ENCODE measurements at places on chromosomes 7 and 10.

DNA sequence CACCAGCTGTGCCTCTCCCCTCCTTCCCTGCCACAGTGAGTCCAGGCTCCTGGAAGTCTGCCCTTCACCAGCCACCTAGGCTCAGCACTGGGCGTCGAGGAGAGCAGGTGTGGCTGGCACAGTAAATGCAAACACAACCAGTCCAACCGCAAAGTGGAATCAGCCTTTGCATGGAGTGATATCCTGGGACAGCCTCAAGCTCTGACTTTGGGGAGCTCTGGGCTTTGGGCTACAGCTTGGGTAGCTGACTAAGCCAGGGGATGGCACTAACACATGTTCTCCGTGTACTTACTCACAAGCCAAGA is 312.4 kb downstream of the KCNMA1 start:
- no peak for DNase-seq

GRCh38 chr10:101146392-101147251 is 15.5 kb downstream of the TLX1 start:
- no peak for DNase-seq

- DNase-seq: peak; percentile 18
Observed at GRCh38 chr7:144513334-144513733, 109.8 kb upstream of the NOBOX start.

DNA sequence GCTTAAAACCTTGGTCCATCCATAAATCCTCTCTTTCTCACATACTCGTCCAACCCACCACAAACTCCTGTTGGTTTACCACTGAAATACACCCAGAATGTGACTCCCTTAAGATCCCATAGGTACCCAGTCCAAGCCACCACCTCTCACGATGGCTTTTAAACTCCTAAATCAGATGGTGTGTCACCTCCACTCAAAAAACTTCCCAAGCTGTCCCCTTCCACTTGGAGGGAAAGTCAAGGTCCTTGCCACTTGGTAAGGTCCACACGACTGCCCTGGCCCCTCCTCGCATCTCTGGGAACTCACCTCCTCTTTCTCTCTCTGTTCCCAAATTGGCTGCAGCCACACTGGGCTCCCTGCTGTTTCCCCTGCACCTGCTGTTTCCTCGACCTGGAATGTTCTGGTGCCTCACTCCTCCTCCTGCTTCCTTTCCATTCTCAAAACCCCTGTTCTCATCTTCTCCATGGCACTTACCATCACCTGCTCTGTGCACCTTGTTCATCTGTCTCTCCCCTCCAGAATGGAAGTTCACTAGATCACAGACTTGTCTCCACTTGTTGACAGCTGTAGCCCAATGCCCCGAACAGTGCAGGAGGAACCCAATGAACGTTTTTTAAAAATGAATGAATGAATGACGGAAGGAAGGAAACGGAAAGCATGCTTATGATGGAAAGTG is 23.0 kb downstream of the ZFAND2A start:
- DNase-seq: no peak

GRCh38 chr7:20107582-20107981 is 109.6 kb downstream of the MACC1 start:
- peak; percentile 31 for DNase-seq

DNA sequence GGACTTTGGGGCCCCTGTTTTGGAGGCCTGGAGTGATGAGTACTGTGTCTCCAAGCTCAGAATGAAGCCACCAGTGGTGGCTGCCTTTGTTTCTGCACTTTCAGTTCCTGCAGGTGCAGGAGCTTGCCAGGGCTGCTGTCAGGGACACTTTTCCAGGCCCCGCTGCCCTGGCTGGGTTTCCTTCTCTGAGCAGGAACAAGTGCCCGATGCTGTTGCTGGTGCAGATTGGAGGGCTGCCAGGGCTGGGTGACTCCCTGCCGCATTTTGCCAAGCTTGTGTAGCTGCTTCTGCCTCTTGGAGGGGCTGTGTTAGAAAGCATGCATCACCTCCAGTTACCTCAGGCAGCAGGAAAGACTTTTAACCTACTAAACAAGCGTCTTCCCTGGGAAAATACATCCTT is 211.1 kb downstream of the MGMT start:
- no peak for DNase-seq

GRCh38 chr10:118569241-118569881 is 26.1 kb downstream of the PRLHR start:
- peak; percentile 18 for DNase-seq

DNA sequence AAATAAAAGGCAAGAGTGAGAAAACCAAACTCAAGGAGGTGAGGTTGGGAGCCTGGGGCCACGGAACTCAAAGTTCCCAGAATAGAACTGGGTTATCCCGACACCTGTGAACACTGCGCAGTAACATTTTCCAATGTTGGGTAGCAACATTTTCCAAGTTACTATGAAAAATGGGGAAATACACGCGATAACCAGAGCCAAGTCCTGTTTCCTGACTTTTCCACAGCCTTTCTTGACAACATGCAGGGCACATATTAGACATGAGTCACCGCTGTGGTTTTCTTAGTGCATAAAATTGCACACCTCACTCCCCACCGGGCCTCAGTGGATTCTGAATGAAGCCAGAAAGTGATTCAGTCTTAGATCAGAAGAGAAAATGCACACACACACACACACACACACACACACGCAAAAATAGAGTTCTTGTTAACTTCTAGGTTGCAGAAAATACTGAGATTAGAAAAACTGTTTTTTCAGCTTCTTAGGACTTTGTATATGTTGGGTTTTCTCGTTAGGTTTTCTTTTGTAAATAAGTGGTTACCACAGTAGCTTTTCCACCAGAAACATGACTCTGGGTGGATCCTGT is 70.0 kb downstream of the CAMK1D start:
- DNase-seq: peak; percentile 99

DNA sequence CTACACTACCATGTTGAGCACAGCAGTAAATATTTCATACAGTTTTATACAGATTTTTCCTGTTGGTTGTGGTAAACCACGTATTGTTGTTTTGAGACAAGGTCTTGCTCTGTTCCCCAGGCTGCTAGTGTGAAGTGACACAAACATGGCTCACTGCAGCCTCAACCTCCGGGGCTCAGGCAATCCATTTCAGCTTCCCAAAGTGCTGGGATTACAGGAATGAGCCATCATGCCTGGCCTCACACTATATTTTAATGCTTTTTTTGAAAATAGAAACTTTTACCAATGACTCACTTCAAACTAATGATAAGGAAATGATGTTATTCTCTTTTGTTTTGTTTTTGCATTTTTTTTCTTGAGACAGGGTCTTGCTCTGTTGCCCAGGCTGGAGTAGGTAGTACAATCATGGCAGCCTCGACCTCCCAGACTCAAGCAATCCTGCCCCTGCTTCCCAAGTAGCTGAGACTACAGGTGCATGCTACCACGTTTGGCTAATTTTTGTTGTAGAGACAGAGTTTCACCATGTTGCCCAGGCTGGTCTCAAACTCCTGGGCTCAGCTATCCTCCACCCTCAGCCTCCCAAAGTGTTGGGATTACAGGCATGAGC is 210.6 kb downstream of the TPST1 start:
- DNase-seq: no peak

- no peak for DNase-seq
Observed at GRCh38 chr10:94343151-94343550, 19.6 kb downstream of the NOC3L start.
